ENCODE measurements at places on chromosomes 16 and 17. TPM values are rescaled to one million over a fixed set of nuclear protein-coding genes. Genes with fewer than 3 reads are reported as not detected.

Gene PRM1
- total RNA-seq = not detected

Gene CENPX
- total RNA-seq = 29.8 TPM

Gene ST6GALNAC1
- total RNA-seq = 0.69 TPM

Gene CSH2
- not detected for total RNA-seq

Gene CCL3
- total RNA-seq = 1.6 TPM

Gene NPIPA8
- total RNA-seq = 4.8 TPM

Gene SLC13A2
- total RNA-seq = not detected

Gene SRCIN1
- 33.7 TPM for total RNA-seq

Gene EVPLL
- total RNA-seq = 0.69 TPM

Gene UTS2R
- total RNA-seq = not detected

Gene KCNH6
- 0.69 TPM for total RNA-seq

Gene PARD6A
- 13.4 TPM for total RNA-seq

Gene TNFAIP1
- 39.2 TPM for total RNA-seq

Gene USP43
- total RNA-seq = 5.1 TPM

Gene LLGL2
- 0.92 TPM for total RNA-seq

Gene CD300LB
- total RNA-seq = not detected

Gene WFDC1
- total RNA-seq = 7.6 TPM

Gene ERAL1
- total RNA-seq = 26.8 TPM

Gene SPEM2
- total RNA-seq = not detected

Gene MYCBPAP
- 1.8 TPM for total RNA-seq

Gene HS3ST3A1
- total RNA-seq = not detected

Gene ARHGAP27
- total RNA-seq = 4.2 TPM

Gene TBC1D3I
- not detected for total RNA-seq

Gene ACACA
- 116 TPM for total RNA-seq

Gene KRTAP1-5
- not detected for total RNA-seq

Gene SULT1A2
- 0.69 TPM for total RNA-seq

Gene DPEP2
- total RNA-seq = 1.4 TPM

Gene FOXF1
- 0.92 TPM for total RNA-seq

Gene VAMP2
- 86.5 TPM for total RNA-seq

Gene CARHSP1
- 95.0 TPM for total RNA-seq

Gene NLRC3
- total RNA-seq = 0.69 TPM

Gene DHRS7C
- not detected for total RNA-seq

Gene SOX9
- total RNA-seq = 22.8 TPM

Gene RAB26
- total RNA-seq = 8.1 TPM

Gene TP53TG3C
- total RNA-seq = not detected

Gene GJC1
- total RNA-seq = 31.4 TPM

Gene HAP1
- 9.9 TPM for total RNA-seq

Gene NAA38
- total RNA-seq = 42.2 TPM

Gene TMIGD1
- not detected for total RNA-seq

Gene KCTD19
- total RNA-seq = 2.1 TPM

Gene CASKIN1
- total RNA-seq = 41.3 TPM

Gene KRT24
- not detected for total RNA-seq

Gene CTRB1
- not detected for total RNA-seq

Gene TMEM204
- 3.2 TPM for total RNA-seq

Gene SYNRG
- total RNA-seq = 47.7 TPM

Gene VTN
- total RNA-seq = 0.69 TPM

Gene SLC9A5
- total RNA-seq = 2.8 TPM

Gene CIBAR2
- 4.8 TPM for total RNA-seq

Gene PRAC2
- not detected for total RNA-seq

Gene KRTAP2-2
- not detected for total RNA-seq

Gene GGT6
- total RNA-seq = not detected
